ENCODE measurements at places on chromosomes 12 and 14.

DNA sequence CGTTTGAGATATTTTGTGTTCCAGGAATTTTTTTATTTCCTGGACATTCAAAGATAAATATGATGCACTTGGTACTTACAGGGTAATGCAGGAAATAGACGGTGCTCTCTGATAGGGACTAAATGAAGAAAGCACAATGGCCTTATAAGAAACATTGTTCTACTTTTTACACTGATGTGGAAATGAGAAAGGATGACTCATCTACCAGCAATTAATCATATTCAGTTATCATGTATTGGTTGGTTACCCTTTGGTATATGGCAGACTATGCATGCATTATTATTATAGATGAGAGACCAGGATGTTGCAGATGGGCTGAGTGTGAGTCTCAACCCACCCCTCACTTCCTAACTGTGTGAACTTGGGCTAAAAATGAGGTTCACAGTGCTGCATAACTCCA, 222.2 kb downstream of the FLRT2 start:
- no peak for DNase-seq

DNA sequence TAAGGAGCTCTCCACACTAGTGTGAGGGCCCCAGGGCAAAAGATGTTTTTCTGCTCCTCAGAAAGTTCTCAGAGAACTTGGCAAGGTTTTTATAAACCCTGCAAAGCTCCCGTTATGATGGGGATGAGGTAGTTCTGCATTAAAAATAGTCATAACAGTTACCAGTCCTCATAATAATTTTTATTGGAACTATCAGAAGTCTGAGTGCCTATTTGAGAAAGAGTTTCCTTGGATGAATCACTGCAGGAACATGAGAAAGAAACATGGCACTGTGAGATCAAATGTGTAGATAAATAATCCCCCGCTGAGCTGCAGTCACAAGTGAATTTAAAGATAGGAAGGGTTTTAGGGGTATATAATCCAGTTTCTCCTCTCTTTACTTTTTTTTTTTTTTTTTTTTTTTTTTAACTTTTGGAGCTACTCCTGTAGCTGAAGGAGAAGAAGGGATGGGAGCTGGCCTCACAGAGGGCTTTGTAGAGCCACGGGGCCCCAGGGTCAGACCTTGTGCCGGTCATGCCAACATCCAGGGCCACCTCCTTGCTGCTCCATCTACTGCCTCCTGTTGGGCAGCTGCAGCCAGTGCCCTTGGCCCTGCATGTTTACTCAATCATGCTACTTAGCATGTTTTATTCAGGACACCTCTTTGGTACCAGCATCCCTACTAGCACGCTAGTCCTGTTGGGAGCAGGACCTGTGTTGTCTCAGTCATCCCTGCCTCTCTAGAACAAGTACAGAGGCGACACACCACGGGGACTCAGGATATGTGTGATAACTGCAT, 39.5 kb downstream of the EVL start:
- DNase-seq, result peak; percentile 94

DNA sequence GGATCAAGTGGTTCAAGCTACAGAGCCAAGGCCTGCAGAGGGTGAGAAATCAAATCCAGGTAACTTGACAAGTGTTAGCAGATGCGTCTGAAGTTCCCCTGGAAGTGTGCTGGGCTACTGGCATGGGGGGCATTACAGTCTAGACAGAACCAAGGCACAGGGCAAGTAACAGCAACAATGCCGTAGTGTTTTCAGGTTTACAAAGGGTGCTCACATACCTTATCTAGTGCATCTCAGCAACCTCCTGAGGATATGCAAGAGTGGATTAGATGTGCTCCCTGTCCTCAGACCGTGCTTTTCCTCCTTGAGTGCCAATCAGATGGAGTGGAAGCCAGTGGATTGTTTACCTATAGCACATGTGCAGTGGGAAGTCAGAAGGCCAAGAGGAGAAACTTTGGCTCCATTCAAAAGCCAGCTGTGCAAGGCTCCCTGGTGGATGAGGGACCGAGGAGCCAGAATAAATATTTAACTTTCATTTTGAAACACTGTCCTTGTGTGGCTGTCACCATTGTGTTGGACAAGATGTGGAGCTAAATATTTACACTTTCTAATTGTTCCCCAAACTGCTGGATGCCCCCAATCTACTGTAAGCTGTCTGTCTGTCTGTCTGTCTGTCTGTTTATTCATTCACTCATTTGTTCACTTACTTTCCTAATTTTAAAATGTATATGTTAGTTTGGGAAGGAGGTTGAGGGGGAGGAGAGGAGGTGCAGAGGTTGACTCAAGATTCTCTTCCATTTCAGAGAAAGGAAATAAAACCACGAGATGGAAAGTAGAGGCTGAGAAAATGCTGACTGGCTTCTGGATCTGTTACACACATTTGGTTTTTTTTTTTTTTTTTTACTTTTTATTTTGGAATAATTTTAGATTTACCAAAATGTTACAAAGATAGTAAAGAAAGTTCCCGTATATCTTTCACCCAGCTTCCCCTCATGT, 184.0 kb upstream of the PARP11 start:
- no peak for DNase-seq

- DNase-seq, result no peak
These were observed 26.5 kb downstream of the CD9 start for GRCh38 chr12:6226679-6227051.

DNA sequence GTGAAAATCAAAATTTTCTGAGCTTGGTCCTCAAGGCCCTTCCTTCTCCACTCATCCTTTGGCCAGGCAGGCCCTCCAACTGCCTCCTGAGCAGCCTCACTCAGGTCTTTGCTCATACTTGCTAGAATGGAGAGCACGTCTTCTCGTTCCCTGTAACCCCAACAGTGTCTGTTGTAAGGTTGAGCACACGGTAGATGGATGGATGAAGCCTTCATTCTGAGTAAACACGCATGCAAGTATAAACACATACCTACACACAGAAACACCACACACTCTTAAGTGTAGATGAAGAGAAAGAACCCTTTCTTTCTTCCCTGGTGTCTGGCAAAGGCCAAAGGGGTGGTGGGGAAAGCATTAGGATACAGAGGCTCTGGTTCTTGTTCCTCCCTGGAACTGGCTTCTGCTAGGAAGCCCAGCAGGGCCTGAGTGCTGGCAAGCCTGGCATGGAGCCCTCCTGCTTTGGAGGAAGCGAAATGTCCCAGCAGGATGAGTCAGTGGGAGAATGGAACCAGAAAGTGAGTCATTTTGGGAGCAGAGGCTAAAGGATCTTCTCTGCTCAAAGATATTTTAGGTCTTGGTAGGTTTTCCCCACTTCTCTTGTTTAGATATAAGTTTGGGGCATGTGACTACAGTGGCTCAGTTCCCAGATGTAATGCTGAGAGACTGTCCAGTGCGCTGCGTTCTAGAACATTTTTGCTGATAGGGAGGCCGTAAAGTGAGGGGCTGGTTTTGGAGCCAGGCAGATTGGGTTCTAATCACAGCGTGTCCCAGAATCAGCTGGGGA, 127.4 kb downstream of the CACNA1C start:
- DNase-seq, result peak; percentile 99

DNA sequence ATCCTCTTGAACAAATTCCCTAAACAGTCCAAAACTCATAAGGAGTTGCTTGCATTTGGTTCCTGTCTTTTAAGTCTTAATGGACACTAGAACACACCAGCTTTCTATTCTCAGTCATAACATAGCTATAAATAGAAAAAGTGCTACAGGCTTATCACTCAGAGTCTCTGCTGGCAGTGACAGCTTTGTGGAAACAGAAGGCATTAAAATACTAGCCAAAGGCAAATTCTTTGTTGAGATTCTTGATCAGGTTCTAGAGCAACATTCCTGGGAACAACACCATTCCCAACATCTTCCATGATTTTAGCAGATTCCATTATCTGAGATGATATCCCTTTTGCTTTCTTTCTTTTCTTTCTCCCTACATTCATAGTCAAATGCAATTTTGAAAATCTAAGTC, 207.7 kb upstream of the PLEKHG7 start:
- no peak for DNase-seq

DNA sequence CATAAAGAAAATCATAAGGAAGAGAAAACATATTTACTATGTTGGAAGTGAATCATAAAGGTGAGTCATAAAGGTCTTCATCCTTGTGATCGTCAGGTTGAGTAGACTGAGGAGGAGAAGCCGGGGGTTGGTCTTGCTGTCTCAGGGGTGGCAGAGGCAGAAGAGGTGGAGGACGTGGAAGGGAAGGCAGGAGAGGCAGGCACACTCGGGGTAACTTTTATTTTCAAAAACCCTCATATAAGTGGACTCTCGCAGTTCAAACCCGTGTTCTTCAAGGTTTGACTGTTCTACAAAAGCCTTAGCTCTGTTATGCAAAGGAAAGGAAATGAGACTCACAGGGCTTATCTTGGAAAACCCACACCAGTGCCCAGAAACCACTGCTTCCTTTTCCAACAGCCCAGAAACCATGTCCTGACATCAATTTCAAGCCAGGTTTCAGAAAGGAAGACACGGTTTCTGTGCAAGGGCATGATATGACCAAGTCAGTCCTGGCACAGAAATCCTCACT, 14.0 kb downstream of the SMCO2 start:
- DNase-seq, result no peak

DNA sequence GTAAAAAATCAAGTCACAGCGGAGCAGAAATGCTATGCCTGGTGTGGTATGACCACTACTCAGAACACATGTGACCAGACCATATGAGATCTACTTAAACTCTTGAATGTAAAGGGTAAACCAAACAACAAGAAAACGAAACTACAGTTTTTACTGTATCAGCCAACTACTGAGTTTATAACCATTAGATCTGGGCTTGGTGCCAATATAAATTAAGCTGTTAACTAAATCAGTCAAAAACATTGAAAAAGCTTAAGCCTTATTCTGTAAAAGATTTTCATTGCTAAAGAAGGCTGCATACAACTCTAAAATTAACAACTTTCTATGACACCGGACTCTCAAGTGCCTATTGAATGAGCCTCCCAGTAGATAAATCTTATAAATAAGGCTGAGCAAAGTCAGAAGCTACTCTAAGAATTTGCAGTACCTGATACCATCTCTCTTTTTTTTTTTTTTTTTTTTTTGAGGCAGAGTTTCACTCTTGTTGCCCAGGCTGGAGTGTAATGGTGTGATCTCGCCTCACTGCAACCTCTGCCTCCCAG, 35.4 kb downstream of the SPTLC2 start:
- DNase-seq, result peak; percentile 85

DNA sequence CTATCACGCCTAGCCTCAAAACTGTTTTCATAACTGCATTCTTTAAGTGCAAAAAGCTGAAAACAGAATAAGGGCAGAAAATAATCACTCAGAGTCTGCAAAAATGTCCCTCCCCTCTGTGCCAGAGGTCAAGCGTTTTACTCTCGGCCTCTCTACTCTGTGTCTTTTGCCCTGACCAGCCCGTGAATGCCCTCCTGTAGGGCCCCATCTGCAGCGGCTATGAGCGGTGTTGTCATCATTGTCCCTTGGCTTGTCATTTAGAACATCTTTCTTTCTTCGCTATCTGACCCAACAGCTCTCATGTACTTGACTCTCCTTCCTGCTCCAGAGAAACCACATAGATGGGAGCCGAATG, 21.7 kb downstream of the ELK3 start:
- DNase-seq, result no peak

DNA sequence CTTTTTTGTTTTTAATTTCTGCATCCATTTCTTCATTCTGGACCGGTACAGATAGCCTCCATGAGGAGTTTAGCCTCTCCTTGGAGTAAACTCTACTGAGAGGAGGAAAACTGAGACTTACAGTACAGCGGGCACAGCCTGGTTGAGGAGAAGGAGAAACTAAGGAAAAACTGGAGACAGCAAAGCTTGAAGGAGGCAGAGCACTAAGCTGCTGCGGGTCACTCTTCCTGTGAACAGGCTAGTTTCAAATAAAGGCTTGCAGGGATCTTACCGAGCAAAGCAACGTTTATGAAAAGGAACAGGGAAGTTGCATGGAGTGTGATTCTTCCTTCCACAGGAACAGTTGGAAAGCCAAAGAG, 348 bp upstream of the SSTR1 start:
- peak; percentile 53 for DNase-seq

DNA sequence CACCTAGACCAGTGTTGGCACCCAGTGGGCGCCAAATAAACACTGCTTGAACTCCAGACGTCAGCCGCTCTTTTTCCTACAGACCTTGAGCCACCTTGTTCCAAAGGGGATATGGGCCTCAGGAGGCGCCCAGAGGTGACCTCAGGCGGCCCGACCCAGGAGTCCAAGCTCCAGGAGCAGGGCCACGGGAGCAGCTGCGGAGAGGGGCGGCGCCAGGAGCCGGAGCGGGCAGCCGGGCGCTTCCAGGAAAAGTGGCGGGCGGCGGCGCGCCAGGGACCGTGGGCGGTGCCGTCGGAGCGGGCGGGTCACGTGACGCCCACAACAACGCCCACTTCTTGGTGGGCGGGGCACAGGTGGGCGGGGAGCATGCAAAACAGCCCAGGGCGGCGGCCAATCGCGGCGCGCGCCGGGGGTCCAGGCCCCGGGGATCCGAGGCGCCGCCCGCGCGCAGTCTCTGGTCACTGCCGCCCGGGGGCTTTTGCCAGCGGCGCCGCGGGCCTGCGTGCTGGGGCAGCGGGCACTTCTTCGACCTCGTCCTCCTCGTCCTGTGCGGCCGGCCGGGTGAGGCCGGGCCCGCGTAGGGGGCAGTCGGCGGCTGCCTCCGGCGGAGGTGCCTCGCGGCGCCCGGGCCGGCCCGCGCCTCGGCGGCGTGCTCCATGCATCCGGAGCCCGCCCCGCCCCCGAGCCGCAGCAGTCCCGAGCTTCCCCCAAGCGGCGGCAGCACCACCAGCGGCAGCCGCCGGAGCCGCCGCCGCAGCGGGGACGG, at the start of gene ORAI1:
ORAI1 (plus strand) TSS at position 444 of the 766 bp plus-strand sequence.
- DNase-seq, result peak; percentile 94

- DNase-seq, result no peak
These were observed 60.4 kb upstream of the FOXN3 start for GRCh38 chr14:89477391-89477790.

DNA sequence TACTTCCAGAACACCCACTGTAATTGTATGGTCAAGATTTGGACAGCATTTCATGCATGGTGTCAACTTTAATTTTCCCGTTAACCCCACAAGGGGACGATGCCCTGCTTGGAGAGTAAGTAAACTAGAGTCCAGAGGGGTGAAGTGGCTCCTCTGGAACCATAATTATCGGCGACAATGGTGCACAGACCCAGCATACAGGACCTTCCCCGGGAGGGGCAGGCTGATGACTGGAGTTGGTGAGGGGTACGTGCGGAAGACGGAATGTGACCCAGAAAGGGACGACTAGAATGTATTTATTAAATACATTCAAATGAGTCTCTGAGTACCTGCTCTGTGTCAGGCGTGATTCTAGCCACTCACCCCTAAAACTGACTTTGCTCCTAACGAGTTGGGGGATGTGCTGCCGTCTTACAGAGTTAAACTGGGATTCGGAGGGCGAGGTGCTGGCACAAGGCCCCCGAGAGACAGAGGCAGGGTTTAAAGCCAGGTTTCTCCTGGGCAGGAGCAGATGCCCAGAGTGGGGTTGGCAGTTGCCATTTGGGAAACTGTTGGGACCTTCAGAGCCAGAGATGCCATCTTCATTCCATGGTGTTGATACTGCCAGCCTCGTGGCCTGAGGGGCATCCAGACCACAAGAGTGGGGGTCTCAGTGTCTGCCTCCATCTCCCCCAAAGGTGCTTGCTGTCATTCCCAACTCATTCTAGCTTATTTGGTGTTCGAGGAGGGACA, 10.9 kb downstream of the RTL1 start:
- no peak for DNase-seq

Measured in EH (cell line).